NCI-H526 treated with DMSO at 0.1 percent for 48 hours (cell line): ENCODE measurements at places on chromosomes 6 and 20.
A peak's percentile ranks its signal among the peaks of the same experiment; 100 is the strongest.

- no peak for DNase-seq
Measured at GRCh38 chr20:32518593-32519380, 66.3 kb downstream of the NOL4L start.

DNA sequence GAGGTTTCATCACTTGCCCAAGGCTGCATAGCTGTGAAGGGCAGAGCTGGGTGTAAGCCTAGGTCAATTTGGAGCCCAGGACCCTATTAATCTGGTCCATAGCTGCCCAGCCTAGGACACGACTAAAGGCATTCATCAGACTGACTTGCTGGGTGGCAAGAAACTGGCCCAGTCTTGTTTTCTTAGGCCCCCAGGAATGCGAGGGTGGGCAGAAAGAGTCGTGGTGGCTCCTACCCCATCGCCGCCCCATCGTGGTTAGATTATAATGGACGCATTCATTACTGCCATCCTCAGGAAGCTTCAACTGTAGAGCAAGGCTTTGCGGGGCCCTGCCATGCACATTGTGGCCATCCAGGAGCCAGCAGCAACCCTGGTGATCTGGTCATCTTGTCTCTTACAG, 16.1 kb downstream of the DYNLRB1 start:
- no peak for DNase-seq

DNA sequence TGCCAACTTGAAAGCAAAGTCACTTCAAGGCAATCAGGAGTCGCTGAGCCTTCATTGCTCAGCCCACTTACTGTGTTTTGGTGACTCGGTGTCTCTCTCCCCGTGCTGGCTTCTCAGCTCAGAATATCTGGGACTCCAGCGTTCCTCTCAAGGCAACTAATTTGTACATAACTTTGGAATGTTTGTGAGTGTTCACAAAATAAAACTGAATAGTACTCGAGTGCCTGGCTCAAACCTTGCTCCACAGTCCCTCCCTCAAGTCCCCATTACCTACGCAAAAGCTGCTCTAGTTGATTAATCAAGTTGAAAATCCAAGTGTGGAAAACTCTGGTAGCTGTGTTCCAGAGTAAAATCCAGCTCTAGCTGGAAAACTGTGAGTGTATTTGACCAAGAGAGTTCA, 8.6 kb downstream of the IPCEF1 start:
- no peak for DNase-seq

DNA sequence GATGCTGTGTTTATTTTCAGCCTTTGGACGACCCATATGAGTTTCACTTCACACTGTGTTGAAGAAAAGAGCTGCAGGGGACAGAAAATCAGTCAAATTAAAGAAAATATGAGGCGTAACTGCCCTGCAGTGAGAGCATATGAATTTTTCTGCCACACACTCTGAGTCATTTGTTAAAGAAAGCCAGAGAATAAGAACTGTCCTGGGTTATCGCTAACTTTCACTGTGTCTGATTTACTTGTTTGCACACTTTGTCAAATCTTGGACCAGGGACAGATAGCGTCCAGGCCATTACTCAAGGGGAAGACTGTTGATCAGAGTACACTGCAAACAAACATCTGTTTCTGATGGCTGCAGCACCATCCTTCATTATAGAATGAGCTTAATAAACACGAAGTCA, 126.8 kb upstream of the AGPAT4 start:
- DNase-seq = no peak

DNA sequence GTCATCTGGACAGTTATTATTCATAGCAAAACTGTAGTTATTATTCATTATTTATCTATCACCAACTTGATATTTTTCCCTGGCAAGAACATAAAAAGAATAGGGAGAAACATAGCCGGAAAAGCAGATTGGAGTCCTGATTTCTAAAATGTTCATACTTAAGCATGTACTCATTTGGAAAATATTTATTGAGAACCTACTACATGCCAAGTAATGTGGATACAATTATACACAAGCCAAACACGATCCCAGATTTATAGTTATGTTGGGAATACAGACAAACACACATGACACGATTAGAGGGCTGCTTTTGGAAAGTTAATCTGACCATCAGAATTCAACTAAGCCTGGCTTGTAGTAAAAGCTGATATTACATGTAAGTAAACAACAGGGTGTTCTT, 30.7 kb downstream of the ARHGAP18 start:
- no peak for DNase-seq

DNA sequence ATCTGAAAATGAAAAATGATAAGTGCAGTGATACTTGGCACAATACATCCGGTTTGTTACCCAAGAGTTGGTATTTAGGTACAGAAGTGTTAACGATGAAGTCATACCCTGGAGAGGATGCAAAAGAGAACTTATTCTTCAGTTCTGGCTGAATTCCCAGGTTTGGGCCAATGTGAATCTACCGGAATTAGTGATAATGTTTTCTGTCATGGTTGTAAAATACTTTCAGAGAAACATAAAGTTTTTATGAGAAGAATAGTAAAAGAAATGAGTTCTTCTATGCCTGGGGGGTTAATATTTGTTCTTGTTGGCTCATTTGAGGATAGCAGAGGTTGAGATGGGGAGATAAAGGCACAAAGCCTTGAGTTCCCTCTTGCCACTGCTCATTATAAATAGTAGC, 509.9 kb upstream of the POU3F2 start:
- DNase-seq = no peak

DNA sequence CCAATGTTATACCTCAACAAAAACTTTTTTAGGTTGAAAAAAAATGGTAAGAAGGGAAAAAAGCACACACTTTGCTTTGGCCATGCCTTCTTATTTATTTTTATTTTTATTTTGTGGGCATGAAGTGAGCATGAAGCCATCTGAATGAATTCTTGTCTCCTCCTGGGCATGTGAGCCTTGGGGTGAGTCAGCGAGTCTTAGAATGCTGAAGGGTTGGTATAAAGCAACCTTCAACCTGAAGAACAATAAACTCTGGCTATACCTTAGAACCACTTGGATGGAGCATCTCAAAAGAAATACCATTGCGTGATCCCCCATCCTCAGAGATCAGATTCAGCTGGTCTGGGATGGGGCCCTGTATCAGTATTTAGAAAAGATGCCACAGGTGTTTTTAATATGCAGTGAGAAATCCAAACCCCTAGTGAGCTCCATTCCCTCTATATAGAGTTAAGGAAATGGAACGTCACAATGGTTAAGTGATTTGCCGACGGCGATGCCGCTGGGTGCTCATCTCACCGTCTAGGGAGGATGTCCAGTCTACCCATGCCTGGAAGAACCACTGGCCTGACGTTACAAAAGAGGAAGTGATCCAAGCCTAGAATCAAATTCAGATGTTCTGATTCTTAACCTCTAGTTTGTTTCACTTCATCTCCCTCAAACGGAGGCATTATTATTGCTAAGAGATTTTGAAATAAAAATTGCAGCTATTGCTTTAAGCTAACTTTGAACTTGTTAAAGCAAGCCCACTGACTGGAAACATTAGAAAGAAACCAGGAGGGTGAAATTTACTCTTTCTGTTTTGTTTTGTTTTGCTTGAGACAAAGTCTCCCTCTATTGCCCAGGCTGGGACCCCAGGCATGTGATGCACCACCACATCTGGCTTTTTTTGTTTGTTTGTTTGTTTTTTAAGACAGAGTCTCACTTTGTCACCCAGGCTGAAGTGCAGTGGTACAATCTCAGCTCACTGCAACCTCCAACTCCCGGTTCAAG, 67.1 kb downstream of the EDN1 start:
- DNase-seq = no peak

GRCh38 chr6:6790891-6791290, 202.4 kb downstream of the LY86 start:
- no peak for DNase-seq

DNA sequence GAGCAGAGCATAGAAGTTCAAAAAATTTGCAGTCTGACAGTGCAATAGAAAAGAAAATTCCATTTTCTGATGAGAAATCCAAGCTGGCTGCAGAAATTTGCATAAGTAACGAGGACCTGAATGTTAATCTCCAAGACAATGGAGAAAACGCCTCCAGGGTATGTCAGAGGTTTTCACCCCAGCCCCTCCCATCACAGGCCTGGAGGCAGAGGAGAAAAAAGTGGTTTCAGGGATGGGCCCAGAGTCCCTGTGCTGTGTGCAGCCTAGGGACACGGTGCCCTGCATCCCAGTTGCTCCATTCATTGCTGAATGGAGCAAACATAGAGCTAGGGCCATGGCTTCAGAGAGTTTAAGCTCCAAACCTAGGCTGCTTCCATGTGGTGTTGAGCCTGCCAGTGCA, 327.9 kb upstream of the KHDRBS2 start:
- DNase-seq = no peak

GRCh38 chr6:116579143-116579542, 7.8 kb downstream of the RWDD1 start:
- DNase-seq = no peak

- DNase-seq = no peak
Measured at GRCh38 chr6:1778686-1779235, 169.0 kb downstream of the FOXC1 start.

- no peak for DNase-seq
Measured at GRCh38 chr6:111992851-111993250, 61.1 kb upstream of the CCN6 start.

DNA sequence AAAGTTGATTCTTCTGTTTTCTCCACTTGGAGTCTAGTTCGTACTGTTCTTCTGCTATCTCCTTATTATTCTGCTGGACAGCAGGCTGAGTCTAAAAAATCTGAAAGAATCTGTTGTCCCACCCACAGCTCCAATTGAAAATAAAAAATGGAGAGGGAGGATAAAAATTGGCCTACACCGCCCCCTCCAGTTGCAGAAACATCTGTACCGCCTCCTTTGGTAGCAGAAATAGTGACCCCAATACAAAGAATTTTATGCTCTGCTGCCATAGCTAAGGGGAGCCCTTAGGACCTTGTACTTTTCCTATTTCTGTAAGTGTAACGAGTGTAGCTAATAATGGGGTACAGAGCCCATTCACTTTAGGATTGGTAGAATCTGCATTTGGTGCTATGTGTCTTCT, 4.9 kb upstream of the FKBP1A start:
- DNase-seq = no peak

- DNase-seq = no peak
Measured at GRCh38 chr6:123211777-123212545, 215.9 kb downstream of the CLVS2 start.

- no peak for DNase-seq
Measured at GRCh38 chr20:5486377-5487054, 169.8 kb upstream of the PROKR2 start.

DNA sequence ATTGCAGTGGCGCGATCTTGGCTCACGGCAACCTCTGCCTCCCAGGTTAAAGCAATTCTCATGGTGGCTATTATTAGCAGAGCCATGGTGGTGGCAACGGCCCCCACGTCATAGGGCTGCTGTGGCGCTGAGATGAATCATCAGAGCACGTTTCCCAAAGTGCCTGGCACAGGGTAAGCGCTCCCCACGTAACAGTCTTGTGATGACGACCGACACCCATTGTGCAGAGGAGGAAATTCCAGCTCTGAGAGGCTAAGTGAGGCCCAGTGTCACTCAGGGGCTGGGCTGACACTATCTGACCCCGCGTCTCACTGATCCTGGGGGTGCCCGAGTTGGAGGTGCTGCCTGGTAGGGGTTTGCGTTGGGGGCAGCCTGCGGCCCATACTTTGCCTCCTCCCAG, 16.2 kb downstream of the SUN5 start:
- no peak for DNase-seq

DNA sequence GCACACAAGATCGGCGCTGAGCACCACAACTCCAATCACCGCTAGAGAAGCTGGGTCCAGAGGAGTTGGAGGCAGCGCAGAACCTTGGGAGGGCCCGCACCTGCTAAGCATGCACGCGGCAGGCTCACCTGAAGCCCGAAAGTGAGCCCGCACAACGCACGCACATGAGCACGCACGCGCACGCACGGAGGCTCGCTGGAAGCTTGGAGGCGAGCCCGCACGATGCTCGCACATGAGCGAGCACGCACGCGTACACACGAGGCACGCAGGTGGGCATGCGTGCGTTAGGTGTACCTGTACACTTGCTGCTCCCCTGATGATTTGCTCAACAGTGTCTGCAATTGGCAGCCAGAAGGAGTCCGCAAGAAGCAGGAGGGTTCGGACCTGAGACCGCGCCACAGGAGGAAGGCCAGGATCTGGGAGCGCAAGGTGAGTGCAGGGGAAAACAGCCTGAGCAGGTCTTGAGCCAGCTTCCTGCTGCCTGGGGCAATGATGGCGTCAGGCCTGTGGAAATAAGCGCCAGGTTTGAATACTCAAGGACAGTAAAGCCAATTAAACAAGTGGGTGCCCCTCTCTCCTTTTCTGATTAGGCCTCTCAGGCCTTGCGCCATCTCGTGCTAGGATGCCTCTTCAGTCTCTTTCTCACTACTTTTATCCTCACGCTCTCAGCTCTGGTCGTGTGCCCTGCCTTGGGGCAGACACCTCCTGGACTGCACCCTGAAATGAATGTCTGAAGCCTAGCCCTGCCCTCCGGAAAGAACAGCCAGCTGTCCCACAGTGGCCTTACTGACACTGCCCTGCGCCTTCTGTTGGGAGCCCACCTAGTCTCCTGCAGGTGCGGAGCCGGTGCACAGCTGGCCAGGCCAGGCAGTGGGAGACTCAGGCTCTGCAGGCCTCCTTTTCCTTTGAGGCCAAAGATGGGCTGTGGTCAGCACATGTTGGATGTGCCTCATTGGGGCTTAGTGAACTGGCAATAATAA, 340.4 kb downstream of the CDC5L start:
- no peak for DNase-seq

DNA sequence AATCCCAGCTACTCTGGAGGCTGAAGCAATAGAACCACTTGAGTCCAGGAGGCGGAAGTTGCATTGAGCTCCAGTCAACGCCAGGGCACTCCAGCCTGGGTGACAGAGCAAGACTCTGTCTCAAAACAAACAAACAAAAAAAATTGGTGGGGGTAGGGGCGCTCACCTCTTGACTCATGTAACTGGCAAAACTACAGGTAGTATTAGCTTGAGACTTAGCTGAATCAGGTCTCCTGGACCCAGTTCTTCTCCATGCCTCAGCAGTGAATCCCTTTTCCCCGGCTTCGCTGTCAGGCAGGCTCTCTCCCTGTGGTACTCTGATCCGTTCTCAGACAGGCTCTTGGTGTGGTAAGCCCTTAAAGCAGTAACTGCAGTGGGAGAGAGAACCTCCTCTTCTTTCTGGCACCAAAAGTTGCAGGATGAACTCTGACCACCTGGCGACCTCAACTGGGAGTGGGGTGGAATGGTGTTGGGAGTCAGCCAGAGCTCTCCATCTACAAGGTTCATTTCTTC, 12.9 kb downstream of the SLC9A8 start:
- DNase-seq = no peak

GRCh38 chr6:118397671-118398465, 150.2 kb upstream of the PLN start:
- DNase-seq = no peak

- DNase-seq = peak; percentile 11
Measured at GRCh38 chr6:122838060-122838780, 49.2 kb downstream of the SMPDL3A start.

DNA sequence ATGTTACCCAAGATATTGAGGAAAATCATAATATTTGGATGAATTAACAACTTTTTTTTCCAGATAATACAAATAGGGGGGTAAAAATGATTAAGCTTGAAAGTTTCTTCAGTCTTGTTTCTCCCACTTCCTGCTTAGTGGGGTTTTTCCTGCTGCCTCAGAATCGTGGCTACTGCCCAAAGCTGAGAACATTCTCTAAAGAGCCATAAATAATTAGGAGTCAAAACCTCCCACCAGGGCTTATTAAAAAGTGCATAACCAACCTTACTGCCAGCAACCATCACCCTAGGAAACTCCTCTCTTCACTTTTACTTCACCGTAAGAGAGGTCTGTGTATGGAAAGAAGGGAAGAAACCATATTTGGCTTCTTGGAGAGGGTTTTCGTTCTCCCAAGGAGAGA, 9.0 kb upstream of the LCA5 start:
- DNase-seq = no peak
